NCI-H2171 treated with DMSO at 0.1 percent for 48 hours (cell line): ENCODE measurements at places on chromosomes 7 and 10.

DNA sequence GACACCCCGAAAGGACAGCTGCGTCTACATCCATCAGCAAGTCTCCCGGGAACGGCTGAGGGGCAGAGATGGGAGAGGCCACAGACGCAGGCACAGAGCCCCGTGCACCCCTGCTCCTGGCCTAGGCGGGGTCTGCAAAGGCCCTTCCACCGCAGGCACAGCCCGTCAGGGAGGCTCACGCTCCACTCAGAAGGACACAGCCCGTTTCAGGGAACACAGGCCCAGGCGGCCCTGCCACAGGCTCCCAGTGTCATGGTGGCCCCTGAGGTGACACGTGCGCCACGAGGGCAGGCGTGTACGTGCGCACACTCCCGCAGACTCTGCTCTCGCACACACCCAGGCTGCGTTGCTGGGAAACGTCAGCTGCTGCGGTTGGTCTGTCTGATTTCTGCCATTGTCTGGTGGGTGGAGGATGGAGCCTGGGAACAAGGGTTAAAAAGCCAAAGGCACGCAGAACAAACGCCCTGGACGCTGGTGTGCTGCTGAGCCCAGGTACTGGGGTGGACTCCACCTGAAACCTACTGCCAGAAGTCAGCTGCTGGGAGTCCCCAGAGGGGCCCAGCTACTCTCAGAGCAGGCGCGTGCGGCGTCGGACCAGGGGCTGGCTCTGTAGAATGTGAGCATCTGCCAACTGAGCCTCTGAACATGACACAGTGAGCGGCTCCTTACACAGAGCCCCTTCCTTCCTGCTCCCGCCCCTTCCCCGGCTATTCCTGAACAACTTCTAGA lies 13.1 kb downstream of the GPER1 start:
- DNase-seq, result peak; percentile 63

GRCh38 chr10:49534670-49535381 lies 4.1 kb downstream of the ERCC6 start:
- DNase-seq, result no peak

DNA sequence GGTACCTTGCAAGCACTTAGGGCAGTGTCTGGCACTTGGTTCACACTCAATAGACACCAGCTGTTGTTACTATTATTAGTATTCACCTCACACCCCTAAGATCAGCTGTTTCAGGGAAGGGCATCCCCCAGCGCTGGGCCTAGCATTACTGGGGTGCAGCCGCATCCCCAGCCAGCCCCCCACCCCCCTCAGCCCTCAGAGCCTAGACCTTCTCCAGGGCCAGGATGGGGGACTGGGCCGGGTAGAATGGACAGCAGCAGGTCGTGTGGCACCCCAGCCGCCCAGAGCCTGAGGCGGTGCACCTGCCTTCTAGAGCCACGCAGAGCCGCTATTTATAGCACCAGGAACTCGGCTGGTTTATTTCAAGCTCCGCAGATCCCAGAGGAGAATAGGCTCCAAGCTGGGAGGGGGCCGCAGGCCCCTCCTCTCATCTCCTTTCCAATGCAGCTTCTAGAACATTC lies 60.5 kb downstream of the GTF2IRD1 start:
- peak; percentile 35 for DNase-seq

GRCh38 chr7:431041-431440 lies 88.6 kb downstream of the PDGFA start:
- no peak for DNase-seq

DNA sequence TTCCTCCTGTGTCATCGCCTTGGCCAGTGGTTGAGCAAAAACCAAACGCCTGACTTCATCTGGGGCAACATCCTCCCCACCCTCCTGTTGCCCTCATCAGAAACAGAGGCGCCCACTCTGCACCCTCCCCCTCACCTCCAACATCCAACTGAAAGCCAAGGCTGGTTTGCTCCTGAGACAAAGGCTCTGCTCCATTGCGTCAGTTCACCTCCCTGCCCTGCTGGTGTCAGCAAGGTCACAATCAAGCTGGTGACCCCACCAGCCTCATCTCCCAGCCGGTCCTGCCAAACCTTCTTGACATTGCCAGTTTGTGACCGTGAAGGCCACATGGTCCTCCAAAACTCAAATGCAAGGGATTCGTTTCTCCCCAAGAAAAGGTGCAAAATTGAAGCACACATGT lies 131.7 kb upstream of the ADAM12 start:
- DNase-seq, result no peak

DNA sequence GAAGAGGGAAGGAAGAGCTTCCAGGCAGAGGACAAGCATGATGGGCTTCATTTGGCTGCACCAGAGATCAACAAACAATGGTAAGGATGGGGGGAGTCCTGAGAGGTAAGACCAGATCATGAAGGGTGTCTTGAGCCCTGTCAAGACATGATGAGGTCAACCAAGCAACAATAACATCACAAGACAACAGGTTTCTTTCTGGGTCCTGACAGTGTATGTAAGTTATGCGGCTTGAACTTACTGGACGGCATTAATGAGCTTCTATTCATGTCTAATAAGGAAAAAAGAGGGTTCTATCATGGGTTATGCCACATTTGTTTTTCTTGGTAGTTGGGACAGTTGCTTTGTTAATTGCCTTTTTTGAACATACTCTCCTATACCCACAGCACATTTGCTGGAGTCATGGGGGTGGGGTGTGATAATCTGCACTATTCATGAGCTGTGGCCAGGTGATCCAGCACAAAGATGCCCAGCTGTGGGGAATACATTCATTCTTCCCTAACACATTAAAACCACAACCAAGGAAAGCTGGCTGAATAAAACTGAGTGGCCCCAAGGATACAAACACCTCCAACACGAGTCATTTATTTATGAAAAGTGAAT lies 168.8 kb upstream of the KLF14 start:
- no peak for DNase-seq

GRCh38 chr7:94050046-94050445 lies 45.9 kb upstream of the BET1 start:
- no peak for DNase-seq

DNA sequence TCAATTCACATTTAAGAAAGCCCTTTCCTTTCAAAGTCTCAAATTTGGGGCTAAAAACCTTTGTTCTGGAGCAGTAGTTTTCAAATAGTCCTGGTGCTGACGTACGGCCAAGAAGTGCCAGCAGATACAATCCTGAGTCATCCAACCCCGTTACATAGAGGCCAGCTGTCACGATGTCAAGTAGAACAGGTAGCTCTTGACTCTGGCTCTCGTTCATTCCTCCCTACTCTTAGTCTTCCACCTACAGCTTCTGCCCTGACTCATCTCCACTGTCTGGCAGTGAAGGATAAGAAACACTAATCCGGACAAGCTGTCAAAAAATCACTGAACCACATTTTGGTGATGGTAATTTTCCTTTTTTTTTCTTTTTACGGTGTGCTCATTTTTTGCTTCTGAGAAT lies 132.4 kb upstream of the PTN start:
- DNase-seq, result peak; percentile 29

GRCh38 chr10:66329147-66329546 lies 596.7 kb upstream of the LRRTM3 start:
- no peak for DNase-seq

GRCh38 chr10:76488602-76489001 lies 1057.2 kb downstream of the LRMDA start:
- DNase-seq, result no peak

GRCh38 chr7:42161719-42162118 lies 75.3 kb downstream of the GLI3 start:
- no peak for DNase-seq

- DNase-seq, result no peak
Observed at GRCh38 chr7:122881324-122881723, 4.9 kb downstream of the CADPS2 start.

DNA sequence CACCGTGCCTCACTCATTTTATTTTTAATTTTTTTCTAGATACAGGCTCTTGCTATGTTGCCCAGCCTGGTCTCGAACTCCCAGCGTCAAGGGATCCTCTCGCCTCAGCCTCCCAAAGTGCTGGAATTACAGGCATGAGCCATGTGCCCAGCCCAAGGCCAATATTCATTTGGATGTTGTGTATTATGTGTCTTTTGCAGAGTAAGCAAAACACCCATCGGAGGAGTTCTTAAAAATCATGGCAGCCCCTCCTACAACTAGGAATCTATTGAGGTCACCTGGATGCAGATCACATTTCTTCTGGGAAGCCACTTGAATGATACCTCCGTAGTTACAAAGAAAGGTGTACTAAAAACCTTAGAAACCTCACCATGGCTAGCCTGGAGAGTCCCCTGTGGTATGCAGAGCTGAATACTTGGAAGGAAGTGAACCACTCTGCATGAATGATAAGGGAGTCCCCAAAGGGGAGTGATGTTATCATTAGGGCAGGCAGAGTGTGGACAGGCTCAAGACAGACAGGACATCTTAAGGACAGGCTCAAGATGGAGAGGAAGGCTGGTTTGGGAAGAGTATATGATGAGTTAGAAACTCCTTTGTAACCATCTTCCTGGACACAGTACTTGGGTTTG lies 185.7 kb downstream of the TAX1BP1 start:
- no peak for DNase-seq

DNA sequence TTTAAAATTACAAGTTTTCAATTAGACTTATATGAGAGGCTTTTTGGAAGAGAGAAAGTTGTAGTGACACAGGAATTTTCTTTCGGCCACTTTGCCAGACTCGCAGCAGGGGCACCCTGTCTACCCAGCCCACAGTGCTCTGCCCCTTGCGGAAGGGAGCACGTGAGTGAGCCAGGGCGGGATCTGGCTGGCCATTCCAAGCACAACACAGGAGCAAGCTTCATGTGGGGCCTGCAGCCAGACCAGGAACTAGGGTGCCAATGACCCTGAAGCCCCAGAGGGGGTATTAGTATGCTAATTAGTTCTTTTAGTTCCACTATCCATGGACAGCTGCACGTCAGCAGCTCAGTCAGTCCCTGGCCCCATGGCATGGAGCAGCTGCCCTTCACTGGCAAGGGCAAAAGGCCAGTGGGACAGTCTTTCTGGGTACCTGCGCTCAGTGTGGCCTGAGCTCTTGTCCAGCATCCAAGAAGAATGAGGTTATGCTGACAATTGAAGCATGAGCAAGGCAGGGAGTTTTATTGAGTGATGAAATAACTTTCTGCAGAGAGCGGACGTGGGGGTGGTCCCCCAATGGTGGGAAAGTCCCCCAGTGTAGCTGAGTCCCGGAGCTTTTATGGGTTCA lies 251.1 kb upstream of the CSTF2T start:
- DNase-seq, result no peak

GRCh38 chr10:27344568-27345454 lies 104.2 kb upstream of the ACBD5 start:
- DNase-seq, result peak; percentile 25

GRCh38 chr7:46015107-46015868 lies 94.2 kb upstream of the IGFBP3 start:
- peak; percentile 2 for DNase-seq

GRCh38 chr7:103987451-103987850 lies 2.0 kb downstream of the RELN start:
- no peak for DNase-seq

GRCh38 chr7:111834367-111834766 lies 272.1 kb upstream of the IMMP2L start:
- no peak for DNase-seq

DNA sequence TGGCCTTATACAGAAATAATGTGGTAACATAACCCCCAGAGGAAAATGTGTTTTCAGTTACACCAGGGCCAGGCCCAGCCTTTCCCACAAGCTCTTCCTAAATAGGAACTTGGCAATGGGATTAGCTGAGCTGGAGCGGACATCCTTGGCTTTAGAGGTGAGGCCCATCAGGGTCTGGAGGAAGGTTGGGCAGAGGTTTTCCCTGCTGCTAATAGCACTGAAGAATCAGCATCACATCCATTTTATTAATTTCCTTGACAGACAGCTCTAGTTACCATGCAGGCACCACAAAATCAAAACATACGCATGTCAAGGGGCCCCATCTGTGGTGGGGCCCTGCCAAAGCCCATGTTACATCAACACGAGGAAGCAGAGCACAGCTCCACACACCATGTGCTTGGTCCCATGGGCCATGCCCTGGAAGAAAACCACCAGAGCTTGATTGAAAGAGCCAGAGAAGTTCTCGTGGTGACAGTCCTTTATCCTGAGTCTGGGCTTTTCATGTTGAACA lies 566.6 kb downstream of the KCNMA1 start:
- peak; percentile 7 for DNase-seq

DNA sequence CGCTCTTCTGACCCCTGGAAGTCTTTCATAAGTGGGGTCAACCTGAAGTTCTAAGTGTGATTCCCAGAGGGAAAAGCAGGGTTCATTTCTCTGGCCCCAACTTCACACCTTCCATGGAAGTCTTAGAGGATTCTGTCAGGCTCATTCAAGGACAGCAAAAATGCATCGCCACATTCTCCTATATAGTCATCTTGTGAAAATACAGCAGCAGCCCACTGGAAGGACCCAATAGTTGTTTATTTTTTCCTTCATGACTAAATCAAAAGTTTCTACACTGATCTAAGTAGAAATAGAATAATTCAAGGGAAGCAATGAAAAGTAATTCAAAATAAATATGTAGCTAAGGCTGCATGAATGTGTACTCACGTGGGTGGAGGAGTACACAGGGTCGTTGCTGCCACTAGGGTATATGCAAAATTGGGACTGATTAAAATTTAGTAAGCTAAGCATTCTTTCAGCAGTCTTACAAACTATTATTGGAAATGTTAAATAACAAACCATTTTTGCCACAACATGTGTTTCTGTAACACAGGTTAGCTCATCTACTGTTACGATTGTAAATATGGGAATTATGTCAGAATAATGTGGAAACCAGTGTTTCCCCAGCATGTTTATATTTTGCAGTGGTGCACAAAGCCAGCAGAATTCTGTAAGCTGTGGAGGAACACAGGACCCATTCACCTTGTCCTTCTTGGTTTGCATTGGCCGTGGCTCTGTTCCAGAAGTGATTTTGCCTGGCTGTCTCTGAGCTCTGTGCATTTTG lies 33.5 kb downstream of the EEPD1 start:
- DNase-seq, result no peak

DNA sequence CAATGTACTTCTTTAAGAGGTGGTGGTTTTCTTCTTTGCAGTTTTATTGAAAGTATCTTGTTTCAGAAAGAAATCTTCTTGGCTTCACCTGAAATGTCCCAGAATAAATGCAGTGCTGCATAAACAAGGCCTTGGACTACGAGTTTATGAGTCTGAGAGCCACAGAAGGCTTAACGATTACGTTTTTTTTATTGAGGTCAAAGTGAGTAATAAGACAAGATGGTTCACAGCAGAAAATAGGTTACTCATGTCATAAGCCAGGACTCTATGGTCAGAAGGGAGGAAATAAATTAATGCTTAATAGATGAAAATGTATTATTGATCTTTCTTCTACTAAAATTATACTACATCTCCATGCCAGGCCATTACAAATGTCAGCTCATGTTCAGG lies 13.7 kb upstream of the NPTX2 start:
- no peak for DNase-seq

DNA sequence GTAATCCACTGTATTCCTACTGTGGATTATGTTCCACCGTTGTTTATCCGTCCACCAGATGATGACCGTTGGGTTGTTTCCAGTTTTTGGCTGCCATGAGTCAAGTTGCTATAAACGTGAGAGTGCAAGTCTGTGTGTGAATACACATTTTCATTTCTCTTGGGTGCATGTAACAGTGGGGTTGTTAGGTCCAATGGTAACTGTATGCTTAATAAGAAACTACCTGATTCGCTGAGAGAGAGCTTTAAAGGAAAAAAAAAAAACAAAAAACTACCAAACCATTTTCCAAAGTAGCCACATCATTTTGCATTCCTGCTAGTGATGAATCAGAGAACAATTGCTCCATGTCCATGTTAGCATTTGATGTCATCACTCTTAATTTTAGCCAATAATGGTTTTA lies 15.9 kb downstream of the UBN2 start:
- no peak for DNase-seq
